ENCODE measurements at places on chromosomes 2 and 18.

- DNase-seq, result no peak
Observed at GRCh38 chr2:15799432-15799827, 140.9 kb upstream of the MYCN start.

DNA sequence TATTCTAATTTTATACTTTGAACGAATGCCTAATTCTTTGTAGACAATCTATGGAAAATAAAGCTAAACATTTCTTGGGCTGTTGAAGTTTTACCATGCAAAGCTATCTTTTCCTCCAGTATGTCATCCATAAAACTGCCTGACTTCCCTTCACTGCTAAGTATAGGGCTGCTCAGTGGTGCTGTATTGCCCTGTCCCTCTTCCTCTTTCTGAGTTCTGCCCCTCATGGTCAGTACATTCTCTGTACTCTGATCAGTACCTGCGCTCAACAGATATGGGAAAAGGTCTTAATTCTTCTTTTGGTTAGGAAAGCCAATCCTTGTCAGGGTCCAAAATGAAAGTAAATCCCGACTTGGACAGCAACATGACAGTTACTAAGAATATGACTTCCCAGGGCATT, 321.9 kb downstream of the RAD51AP2 start:
- no peak for DNase-seq

DNA sequence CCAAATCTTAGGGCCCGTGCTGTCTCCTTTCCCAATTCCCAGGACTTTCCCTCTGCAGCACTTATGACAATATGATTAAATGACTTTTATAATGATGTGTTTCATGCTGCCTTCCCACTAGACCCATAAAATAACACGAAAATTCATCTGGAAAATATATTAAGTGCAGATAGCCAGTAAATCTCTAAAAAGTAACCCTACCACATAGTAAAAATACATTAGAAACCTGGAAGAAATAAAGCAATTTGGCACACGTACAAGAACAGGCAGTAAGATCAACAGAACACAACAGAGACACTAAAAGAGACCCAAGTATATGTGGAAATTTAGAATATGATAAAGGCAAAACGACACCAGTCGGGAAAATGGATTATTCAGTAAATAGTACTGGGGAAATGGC, 30.2 kb upstream of the POMC start:
- no peak for DNase-seq

- DNase-seq, result no peak
Observed at GRCh38 chr2:75605770-75606529, 40.6 kb upstream of the MRPL19 start.

- DNase-seq, result no peak
Observed at GRCh38 chr2:50658883-50659282, 373.0 kb downstream of the NRXN1 start.

DNA sequence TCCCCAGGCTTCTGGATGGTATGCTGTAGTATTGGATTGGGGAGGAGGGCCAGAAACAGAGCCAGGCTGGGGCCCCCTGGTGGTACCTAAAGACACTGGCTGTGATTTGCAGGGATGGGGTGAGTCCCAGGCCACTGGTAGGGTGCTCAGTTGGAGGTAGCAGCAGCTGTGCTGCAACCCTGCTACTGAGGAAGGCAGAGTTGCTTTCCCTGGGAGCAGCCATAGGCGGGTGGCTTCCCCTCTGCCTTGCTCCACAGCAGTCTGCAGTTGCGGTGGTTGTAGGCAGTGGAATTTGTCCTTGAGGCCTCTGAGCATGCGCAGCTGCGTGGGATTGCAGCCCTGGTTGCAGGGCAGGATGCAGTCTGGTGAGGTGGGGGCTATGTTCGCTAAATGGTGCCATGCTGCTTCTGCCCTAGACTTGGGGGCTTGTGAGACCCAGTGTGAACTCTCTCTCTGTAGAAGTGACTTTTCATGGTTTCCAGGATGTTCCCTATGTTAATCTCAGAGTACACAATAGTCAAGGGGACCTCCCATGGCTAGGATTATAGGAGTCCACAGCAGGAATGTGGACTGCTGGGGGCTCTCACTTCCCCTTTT, 443.5 kb downstream of the XIRP2 start:
- DNase-seq, result no peak

- DNase-seq, result no peak
Observed at GRCh38 chr2:105592288-105592687, 152.4 kb upstream of the NCK2 start.

GRCh38 chr2:153163055-153163454, 315.5 kb downstream of the RPRM start:
- no peak for DNase-seq

DNA sequence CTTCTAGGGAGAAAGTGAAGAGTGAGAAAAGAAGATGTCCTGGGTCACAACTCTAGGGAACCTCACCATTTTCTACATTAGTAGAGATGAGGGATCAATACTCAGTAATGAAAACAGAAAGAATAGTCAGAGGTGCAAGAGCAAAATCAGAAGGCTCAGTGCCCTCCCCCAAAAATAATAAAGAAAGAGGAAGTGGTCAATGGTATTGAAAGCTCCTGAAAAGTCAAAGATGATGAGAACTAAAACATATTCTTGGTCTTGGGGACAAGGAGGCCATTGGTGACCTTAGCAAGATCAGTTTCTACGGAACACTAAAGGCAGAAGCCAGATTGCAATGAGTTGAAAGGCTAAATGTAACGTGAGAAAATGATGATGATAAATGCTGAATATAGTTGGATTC, 24.5 kb upstream of the MYO1B start:
- no peak for DNase-seq

- DNase-seq, result no peak
Observed at GRCh38 chr2:101745711-101746694, 48.5 kb downstream of the MAP4K4 start.

DNA sequence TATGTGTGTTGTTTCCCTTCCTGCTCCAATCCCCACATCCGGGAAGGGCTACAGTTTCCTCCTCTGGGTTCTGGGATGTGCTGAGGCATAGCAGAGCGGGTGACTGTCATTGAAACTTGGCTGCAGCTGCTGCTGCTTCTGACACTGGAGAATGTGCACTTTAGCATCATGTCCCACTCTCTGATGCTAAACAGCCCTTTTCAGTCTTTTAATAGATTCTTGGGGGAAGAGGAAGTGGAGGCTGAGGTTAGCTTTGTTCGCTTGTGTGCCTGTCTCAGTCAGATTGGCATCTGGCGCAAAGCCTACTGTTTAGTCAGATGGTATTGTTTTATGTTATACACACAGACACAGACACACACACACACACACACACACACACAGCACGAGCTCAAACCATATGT, 136.5 kb upstream of the RND3 start:
- DNase-seq, result peak; percentile 15

- no peak for DNase-seq
Observed at GRCh38 chr2:76870011-76870410, 652.2 kb downstream of the LRRTM4 start.

- DNase-seq, result no peak
Observed at GRCh38 chr2:98910349-98911125, 25.5 kb downstream of the CRACDL start.

- no peak for DNase-seq
Observed at GRCh38 chr2:84636080-84636971, 120.0 kb downstream of the DNAH6 start.

DNA sequence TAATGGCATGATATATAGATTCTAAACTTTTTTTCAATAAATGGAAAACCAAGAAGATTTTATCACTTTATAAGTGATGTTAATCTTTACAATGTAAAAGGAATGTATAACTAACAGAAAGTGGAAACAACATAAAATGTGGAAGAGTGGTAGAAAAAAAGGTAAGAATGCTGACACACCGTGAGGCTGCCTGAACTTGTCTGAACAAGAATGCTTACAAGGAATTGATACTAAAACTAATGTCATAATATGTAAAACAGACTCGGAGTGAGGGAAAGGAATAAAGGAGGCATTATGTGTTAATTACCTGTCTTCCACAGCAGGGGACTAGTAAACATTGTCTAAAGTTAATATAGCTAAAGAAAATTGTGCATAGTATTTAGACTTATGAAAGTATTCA, 958.8 kb upstream of the TMEFF2 start:
- DNase-seq, result no peak

DNA sequence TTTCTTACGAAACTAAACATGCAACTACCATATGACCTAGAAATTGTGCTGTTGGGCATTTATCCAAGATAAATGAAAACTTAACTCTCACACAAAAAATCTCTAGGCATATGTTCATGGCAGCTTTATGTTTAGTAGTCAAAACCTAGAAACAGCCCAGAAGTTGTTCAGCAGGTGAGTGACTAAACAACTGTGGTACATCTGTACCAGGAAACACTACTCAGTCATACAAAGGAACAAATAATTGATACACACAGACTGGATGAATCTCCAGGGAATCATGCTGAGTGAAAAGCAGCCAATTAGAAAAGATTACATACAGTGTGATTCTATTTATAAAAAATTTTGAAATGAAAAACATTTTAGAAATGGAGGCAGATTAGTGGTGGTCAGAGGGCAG, 29.3 kb downstream of the DYNC2LI1 start:
- no peak for DNase-seq

- DNase-seq, result no peak
Observed at GRCh38 chr2:213306316-213306942, 22.2 kb downstream of the SPAG16 start.

DNA sequence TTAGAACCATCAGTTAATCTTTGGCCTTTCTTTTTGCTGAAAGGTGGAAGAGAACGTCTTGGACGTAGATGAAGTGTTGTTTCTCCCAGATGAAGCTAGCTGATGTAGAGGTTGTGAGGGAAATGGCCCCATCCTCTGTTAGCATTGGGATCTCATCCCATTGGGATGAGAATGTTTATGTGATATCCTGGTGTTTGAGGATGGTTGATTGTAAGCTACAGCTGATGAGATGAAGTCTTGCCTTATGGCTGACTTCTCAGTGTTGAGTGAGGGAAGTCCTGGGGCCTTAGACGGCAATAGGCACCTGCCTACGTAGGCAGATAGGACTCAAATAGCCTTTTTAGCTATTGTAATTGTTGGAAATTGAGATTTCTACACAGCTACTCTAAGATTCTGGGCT, 211.3 kb downstream of the MYCN start:
- no peak for DNase-seq

DNA sequence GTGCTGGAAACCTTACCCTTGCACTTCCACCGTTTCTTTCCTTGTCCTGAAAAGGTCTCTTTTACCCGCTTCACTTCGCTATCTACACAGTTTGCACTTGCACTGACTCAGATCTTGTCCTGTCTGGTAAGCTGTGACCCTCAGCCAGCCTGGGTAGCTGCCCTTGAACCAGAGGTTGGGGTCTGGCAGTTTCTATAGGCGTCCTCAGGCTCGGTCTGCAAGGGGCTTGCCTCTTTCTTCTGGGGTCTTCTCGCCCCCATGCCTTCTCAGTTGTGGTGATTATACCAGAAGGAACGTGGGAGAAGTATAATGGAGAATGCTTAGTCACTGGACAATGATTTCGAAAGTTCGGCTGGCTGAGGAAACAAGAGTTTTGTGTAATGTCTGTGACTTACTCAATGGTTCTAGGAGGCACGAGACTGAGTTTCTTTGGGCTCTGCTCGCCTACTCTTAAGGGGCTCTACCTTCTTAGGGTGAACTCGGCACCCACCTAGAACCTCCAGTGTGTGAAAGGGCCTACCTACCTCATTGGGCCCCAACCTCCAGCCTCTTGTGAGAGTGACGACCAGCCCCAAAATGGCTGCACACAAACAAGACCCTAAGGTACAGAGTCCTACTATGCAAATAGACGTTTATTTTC, 6.9 kb upstream of the STAT1 start:
- peak; percentile 49 for DNase-seq

GRCh38 chr18:49169037-49169521, 218.3 kb upstream of the SMAD7 start:
- peak; percentile 31 for DNase-seq

GRCh38 chr2:11862049-11862448, 115.6 kb downstream of the LPIN1 start:
- DNase-seq, result peak; percentile 48

DNA sequence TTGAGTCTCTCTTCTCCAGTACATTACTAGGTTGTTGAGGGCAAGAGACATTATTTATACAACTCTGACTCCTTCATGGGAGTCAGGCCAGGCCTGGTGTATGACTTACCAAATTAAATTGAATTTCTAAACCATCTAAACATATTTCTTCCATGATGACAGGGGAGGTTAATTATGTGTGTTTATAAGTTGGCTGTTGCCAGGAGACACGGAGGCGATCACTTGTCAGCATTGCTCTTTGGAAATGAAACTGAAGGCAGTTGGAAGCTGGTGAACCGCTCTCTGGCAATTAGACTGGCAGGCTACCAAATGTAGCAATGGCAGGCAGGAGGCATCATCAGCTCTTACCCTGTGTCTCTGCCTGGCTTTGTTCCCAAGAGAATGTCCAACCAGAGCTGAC, 241.4 kb downstream of the KCNS3 start:
- DNase-seq, result no peak

GRCh38 chr2:26922405-26923188, 47.8 kb upstream of the MAPRE3 start:
- no peak for DNase-seq

- no peak for DNase-seq
Observed at GRCh38 chr2:50987616-50988313, 44.2 kb downstream of the NRXN1 start.

GRCh38 chr2:10016802-10017258, 26.5 kb upstream of the KLF11 start:
- DNase-seq, result no peak

DNA sequence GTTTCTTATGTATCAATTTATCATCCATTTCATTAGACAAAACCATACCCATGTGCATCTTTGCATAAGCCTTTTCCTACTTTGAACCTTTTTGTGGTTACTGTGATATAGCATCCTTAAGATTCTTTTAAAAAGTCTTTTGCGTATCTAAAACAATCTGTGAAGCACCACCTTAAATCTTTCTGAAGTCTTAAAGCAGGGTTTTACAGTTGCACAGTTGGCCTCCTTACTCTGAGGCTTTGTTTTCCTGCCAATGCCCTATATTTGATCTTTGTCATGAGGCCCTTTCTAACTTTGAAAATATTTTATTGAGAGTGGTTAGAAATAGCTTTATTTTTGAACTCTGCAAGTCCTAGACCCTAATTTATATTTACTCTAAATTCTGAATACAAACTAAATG, 163.4 kb upstream of the MAP3K20 start:
- no peak for DNase-seq

GRCh38 chr2:150030436-150031190, 443.0 kb upstream of the MMADHC start:
- no peak for DNase-seq

- no peak for DNase-seq
Observed at GRCh38 chr2:85459771-85460170, 41.3 kb downstream of the SH2D6 start.

GRCh38 chr2:205778356-205778755, 96.1 kb downstream of the NRP2 start:
- no peak for DNase-seq

DNA sequence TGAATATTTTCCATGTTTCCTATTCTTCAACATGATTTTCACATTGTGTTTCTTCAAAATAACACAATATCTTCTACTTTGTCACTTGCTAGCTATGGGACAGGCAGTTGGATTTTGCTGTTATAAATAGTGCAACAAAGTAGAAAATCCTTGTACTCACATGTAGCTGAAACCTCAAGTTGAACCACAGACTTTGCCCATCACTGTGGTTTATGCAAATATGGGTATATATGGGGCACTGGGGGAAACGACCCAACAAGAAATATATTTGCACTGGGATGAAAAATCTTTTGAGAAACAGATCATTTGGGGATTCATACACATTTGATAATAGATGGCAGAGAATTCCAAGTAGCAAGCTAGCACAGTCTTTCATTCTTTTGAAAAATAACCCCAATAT, 486.3 kb upstream of the MAP2 start:
- DNase-seq, result no peak

- no peak for DNase-seq
Observed at GRCh38 chr2:218081695-218082094, 12.6 kb downstream of the RUFY4 start.

All from GM06990 (cell line).